ENCODE measurements at places on chromosomes 4 and X. TPM values are rescaled to one million over a fixed set of nuclear protein-coding genes. Genes with fewer than 3 reads are reported as not detected.

DNA sequence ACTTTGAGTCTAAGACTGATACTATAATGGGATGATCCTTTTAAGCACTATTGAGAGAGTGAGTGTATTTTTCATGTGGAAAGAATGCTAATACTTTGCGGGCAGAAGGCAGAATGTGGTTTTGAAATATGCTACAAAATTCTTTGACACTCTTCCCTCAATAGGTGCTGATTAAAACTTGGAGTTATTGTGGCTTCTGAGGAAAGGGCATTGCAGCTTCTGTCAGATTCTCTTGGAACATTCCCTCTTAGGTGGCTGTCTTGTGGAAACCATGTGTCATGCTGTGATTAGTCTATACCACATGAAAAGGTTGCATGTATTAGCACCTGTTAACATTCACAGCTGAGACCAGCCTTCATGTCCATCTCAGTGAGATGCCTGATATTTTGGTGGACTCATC is 547.0 kb downstream of the STIM2 start:
- no peak for DNase-seq

GRCh38 chr4:7845493-7846128 is 94.0 kb downstream of the AFAP1 start:
- no peak for DNase-seq

GRCh38 chrX:26871967-26872366 is 591.2 kb downstream of the PPP4R3C start:
- no peak for DNase-seq

GRCh38 chrX:48590203-48591103 is 6.8 kb upstream of the WDR13 start:
- DNase-seq: no peak

DNA sequence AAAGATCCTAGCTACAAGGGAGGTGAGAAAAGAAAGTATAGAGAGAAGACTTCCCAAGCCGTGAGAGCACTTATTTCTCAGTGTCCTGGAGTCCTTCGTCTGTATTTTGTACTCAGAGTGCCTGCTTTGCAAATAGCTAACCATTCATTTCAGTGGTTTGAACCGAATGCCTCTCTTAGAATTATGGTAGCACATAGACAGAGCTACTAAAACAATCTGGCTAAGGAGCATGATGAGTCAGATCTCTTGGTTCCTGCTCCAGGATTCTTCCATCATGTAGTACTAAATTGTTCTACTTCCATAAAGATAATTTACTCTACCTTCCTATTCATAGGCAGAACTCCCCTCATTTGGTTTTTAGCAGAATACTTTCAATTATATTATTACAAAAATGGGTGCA is 946.6 kb downstream of the STIM2 start:
- no peak for DNase-seq

DNA sequence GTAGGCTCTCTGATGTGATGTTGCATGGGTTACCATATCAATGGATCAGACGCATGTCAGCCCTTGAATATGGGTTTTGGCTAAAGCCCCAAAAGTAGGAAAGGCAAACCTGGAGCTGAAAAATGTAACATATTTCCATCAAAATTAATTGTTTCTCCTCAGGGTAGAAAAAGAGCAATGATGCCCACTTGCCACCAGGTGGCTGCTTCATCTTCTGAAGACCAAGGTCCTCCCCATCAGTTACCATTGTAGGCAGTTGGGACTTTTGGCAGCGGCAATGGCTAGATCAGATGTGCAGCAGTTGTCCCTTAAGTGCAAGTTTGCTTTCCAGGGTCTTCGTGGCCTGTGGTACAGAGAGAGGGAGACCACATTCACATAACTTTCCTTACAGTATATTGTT is 118.2 kb downstream of the NAF1 start:
- no peak for DNase-seq

GRCh38 chrX:139039041-139039440 is 327.5 kb upstream of the FGF13 start:
- DNase-seq: no peak

GRCh38 chrX:41043674-41044345 is 41.4 kb upstream of the USP9X start:
- no peak for DNase-seq

DNA sequence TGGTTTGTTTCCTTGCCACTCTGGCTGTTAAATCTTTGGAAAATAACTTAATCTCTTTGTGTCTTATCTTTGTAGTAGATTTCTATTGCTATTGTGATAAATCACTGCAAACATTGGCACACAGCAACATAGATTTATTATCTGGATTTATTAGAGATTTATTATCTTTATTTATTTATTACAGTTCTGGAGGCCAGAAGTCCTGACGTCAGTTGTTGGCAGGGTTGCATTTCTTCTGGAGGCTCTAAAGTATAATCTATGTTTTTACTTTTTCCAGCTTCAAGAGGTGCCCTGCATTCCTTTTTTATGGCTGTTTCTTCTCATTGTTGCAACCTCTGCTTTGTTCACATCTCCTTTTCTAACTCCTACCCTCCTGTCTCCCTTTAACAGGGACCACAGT is 542.8 kb downstream of the GRXCR1 start:
- DNase-seq: no peak

GRCh38 chr4:87838205-87838604 is 5.4 kb downstream of the MEPE start:
- no peak for DNase-seq

DNA sequence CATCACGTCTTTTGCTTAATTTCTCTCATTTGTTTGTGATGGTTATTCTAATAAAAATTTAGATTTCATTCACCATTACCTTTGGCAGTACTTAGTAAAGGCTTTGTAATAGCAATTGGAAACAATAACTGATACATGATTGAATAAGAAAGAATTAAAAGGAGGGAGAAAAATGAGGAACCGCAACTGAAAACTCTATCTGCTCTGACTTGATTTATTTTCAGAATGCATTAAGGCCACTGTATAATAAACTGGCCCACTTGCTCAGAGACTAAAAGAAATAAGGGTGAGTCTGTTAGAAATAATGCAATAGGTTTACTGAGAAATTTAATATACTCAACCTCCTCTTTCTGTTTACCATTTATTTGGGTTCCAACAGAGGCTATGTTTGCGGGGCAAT is 351.5 kb downstream of the TMA16 start:
- no peak for DNase-seq

DNA sequence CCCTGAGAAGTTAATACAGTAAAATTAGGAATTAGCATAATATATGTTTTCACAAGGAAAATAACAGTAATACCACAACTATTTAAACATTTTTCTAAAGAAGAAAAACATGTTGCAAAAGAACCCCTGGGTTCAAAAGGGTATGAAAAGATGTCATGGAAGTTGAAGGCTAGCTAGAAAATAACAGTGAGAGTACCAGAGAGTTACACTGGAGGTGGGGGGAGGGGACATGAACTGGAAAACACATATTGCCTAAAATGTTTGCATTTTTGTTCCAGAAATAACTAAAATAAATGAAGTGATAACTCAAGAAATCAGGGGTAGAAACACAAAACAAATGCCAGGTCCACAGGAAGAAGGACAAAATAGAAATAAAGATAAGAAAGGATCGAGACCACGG is 336.6 kb upstream of the MAD2L1 start:
- no peak for DNase-seq

DNA sequence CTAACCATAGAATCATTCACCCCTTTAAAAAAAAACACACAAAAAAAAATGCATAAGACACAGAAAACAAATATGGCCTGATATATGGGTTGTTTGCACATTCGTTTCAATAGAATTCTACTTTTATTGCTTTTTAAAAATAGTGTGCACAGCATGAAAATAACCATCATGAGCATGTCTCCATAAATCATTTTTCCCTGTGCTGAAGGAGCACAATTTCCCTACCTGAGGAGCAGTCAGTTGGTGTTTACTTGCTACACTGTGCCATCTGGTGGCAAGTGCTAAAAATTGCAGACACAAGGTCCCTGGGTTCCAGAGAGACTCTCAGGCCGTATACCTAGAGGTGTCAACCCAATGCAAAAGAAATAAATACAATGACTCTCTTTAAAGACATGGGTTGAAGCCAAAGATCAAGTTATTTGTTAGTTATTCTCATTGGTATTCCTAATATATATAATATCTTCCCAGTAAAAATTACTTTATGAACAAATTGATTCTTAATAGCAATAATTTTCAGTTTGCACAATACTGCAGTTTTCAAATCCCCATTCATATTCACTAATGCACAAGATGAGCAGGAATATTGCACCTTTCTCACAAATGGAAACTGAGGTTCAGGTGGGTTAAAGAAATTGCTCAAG is 551.4 kb downstream of the IQCM start:
- DNase-seq: no peak

DNA sequence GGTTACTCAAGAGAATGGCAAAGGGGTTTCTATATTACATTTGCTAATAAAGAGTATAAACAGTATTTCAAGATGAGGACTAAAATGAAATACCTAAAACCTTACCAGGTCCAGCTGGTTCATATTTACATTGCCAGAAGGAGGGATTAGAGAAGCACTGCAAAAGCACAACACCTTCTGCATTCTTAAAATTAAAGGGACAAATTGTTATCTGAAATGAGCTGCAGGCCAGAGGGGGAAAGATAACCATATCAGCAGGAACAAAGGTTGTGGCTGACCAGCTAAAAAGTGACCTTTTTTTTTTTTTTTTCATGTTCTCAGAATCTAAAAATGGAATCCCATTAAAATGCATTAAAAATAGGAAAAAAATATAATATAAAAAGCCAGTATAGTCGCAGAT is 39.7 kb downstream of the AFF2 start:
- DNase-seq: no peak

DNA sequence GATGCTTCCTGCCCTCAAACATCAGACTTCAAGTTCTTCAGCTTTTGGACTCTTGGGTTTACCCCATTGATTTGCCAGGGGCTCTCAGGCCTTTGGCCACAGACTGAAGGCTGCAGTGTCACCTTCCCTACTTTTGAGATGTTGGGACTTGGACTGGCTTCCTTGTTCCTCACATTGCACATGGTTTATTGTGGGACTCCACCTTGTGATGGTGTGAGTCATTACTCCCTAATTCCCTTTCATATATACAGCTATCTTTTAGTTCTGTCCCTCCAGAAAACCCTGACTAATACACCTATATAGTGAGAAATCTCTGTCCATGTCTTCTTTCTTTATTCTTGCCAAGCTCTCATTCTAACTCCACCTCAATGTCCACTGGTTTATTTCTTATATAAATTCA is 736.9 kb upstream of the HS3ST1 start:
- DNase-seq: no peak

The HPGD gene
- 77.2 TPM for total RNA-seq

The USP17L10 gene
- not detected for total RNA-seq

The RTL5 gene
- total RNA-seq: 9.2 TPM

The SLITRK4 gene
- total RNA-seq: 0.58 TPM

The TRPC3 gene
- 2.1 TPM for total RNA-seq

The AKAP4 gene
- not detected for total RNA-seq

The TMEM154 gene
- 12.7 TPM for total RNA-seq

The NOX1 gene
- not detected for total RNA-seq

The PDGFRA gene
- 91.5 TPM for total RNA-seq

The SCARB2 gene
- 190 TPM for total RNA-seq

The CCDC160 gene
- not detected for total RNA-seq

The FAT4 gene
- total RNA-seq: 17.9 TPM

The TNMD gene
- not detected for total RNA-seq

The DDIT4L gene
- 0.98 TPM for total RNA-seq
